Liver (tissue), 10 donors: ENCODE measurements at places on chromosomes 5 and 9.

- DNase-seq, result no peak
These were observed 6.4 kb upstream of the ST6GALNAC6 start for GRCh38 chr9:127905788-127906191.

DNA sequence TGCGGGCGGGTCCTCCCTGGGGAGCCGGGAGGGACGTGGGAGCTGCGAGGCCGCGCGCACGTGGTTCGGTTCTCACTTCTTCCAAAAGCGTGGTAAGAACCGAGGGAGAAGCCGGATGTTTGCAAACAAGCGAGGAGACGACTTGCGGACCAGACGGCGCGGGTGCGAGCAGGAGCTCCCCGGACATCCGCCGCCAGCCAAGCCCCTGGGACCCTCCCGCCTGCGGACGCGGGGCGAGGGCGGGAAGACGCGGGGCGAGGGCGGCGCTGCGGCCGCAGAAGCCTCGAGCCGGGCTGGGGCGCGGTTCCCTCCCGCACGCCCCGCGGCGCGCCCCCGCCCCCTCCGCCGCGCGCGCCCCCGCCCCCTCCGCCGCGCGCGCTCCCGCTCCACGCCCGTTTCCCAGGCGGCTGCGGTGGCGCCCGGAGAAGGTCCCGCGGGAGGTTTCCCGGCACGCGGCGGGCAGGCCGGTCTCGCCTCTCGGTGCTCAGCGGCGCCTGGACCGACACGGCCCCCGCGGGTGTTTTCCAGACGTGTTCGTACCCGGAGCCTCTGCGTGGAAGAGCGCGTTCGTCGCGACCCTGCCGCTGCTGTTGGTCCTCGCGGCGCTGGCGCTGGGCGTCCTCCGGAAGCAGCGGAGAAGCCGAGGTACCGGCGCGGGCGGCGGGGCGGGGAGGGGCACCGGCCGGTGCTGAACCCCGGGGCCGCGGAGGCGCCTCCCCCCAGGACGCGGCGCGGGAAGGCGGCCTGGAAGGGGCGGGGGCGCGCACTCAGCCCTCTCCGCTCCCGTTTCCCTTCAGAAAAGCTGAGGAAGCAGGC, 12.8 kb downstream of the BTNL9 start:
- DNase-seq, result no peak

GRCh38 chr5:15375559-15375958, 124.4 kb upstream of the FBXL7 start:
- no peak for DNase-seq

GRCh38 chr5:38529955-38530646, 26.3 kb downstream of the LIFR start:
- no peak for DNase-seq

- no peak for DNase-seq
These were observed 17.9 kb downstream of the SLC36A3 start for GRCh38 chr5:151285683-151286082.

GRCh38 chr5:160466889-160467554, 45.4 kb downstream of the PTTG1 start:
- DNase-seq, result no peak

GRCh38 chr5:73816656-73817420, 190.8 kb downstream of the ARHGEF28 start:
- DNase-seq, result no peak
